GM06990 (cell line): ENCODE measurements at places on chromosomes 1 and 21.

GRCh38 chr21:45176141-45176540 lies 101.8 kb downstream of the ADARB1 start:
- no peak for DNase-seq

GRCh38 chr1:186643614-186644013 lies 36.6 kb downstream of the PTGS2 start:
- DNase-seq: no peak

- no peak for DNase-seq
These were observed 9.3 kb downstream of the ATP1A2 start for GRCh38 chr1:160124705-160125478.

DNA sequence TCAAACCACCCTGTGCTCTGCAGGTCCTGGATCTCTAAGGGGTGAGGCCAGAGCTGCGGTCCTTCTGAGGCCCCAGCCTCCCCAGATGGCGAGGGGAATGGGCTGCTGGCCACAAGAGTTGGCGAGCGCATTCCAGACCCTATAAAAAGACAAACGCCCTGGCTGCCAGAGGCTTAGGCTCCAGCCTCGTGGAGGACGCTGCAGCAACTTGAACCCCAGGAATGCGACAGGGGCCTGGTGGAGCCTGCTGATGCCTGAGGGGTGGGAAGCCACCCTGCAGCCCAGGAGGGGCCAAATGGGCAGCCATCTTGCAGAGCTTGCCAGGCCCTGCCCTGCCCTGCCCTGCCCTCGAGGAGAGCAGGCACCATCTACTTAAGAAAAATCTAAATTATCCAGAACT lies 8.6 kb downstream of the CACNA1S start:
- DNase-seq: no peak

DNA sequence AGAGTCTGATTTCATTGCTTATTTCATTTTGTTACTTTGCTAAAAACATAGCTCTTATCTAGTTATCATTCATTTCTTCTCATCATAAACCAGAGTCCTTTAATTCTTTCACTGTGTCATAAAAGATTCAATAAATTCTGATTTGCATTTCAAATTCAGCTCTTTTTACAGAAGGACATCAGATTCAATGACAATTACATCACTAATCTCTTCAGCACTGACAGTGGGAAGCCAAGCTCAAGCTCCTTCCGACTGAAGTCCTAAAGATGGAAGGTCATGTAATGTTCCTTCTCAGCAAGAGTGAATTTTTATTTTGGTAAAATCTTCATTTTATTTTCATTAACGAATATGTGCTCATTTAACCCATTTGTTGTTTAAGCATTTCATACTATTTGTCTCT lies 530.7 kb upstream of the ADGRL2 start:
- DNase-seq: no peak

- no peak for DNase-seq
These were observed 25.6 kb downstream of the AK2 start for GRCh38 chr1:33010932-33011731.

- DNase-seq: no peak
These were observed 7.3 kb upstream of the SLC5A9 start for GRCh38 chr1:48215222-48215621.
